ENCODE measurements at places on chromosomes 12 and 14.
A peak's percentile ranks its signal among the peaks of the same experiment; 100 is the strongest.

GRCh38 chr12:2575245-2575644 is 219.5 kb upstream of the FKBP4 start:
- peak; percentile 64 for DNase-seq

DNA sequence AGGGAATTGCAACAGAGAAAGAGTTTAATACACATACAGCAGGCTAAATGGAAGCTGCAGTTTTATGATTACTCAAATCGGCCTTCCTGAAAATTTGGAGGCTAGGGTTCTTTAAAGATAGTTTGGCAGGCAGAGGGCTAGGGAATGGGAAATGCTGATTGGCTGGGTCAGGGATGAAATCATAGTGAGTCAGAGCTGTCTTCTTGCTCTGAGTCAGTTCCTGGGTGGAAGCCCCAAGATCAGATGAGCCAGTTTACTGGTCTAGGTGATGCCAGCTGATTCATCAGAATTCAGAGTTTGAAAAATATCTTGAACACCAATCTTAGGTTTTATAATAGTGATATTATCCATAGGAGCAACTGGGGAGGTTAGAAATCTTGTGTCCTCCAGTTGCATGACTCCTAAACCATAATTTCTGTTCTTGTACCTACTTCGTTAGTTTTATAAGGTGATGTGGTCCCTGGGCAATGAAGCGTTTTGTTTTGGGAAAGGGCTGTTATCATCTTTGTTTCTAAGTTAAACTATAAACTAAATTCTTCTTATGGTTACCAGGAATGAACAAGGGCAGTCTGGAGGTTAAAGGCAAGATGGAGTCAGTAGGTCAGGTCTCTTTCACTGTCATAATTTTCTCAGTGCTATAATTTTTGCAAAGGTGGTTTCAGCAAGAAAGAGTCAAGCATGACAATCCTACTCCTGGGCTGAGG is 257.8 kb upstream of the CCDC196 start:
- no peak for DNase-seq

DNA sequence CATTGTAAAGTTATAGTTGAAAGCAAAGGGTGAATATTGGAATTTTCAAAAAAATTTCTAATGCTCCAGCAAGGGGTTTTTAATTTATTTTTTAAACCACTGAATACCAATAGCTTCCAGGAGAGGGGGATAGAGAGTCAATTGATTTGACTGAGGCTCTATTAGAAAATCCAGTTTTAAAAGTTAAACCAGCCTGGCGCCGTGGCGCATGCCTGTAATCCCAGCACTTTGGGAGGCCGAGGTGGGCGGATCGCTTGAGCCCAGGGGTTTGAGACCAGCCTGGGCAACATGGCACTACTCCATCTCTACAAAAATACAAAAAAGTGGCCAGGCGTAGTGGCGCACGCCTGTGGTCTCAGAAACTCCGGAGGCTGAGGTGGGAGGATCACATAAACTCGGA is 150.1 kb downstream of the SLC38A4 start:
- peak; percentile 53 for DNase-seq

DNA sequence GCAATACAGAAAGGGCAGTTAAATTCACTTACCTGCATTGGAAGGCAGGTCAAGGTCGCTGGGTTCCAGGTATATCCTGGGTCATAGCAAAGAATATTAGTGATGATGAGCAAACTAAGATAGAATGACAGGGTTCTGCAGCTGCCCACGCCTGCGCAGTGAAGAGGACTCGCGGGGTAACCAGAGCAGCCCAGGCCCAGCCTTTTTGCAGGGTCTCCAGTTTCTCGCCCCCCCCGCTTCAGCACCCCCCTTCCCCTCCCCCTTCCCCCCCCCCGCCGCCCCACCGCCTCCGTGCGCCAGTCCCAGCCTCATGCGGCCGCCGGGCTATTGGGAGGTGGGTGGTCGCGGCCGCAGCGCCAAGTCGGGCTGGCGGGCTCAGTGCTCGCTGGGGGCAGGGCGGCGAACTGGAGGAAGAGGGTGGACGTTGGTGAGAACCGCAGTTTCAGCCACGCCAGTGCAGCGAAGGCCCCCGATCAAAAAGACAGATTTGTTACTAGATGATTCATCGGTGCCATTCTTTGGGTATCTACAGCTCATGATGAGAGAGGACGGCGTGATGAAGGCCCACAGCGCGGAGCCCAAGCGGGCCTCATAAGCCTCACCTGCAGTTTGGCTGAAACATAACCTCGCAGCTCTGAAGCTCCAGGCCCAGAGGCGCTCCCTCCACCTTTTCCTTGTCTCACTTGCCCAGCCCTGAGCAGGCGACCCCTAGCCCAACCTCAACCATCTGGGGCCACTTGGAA is 20.2 kb downstream of the SLC2A3 start:
- DNase-seq, result no peak

GRCh38 chr12:101858361-101858760 is 19.0 kb upstream of the DRAM1 start:
- no peak for DNase-seq

DNA sequence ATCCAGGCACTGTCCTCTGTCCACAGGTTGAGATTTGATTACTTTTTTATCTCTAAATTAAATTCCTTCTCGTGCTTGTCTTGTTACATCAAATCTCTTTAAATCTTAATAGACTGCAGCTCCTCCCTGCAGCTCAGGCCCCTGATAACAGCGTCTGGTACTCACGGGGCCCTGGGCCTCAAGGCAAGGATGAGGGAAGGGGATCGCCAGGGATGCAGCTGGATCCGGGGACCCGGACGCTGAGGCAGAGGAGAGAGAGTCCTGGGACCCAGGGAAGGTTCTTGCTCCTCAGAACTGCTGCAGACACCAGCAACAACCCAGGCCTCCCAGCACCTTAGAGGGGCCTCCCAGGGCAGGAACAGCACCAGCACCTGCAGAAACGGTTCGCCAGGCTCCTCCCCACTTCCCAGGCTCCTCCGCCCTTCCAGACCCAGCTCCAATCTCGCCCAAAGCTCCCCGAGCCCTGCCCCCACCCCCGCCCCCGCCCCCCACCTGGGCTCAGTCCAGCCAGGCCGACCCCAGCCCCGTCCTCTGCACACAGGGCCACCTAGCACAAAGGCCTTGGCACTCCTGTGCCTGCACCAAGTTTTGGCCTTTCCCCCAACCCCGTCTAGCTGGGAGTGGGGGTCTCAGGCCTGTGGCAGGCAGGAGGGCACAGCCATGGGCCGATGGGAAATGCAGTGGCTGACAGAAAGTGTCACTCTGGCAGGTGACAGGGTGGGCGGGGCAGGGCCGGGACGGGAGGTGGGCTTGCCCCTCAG is 60.3 kb upstream of the GALNT9 start:
- no peak for DNase-seq

GRCh38 chr14:84202486-84202885 is 1327.5 kb upstream of the FLRT2 start:
- no peak for DNase-seq

- no peak for DNase-seq
These were observed 67.2 kb downstream of the SCARB1 start for GRCh38 chr12:124796303-124796960.

GRCh38 chr12:28591831-28592230 is 401.6 kb downstream of the CCDC91 start:
- DNase-seq, result no peak

DNA sequence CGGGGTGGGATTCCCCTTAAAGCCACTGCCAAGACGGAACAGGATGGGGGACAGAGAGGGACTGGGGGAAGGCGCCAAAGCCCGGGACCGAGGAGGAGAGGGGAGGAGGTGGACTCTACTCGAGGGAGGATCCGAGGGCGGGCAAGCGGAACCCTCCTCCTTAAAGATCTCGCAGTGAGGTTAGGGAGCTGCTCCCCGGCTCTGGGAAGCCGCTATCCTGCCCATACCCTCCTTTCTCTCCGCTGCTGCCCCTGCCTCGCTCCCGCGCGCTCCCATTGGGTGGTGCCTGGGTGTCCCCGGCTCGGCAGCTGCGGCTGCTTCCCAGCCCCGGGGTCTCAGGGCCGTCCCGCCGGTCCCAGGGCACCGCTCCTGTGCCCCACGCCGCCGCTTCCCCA is 16.4 kb downstream of the KRT18 start:
- DNase-seq, result no peak

DNA sequence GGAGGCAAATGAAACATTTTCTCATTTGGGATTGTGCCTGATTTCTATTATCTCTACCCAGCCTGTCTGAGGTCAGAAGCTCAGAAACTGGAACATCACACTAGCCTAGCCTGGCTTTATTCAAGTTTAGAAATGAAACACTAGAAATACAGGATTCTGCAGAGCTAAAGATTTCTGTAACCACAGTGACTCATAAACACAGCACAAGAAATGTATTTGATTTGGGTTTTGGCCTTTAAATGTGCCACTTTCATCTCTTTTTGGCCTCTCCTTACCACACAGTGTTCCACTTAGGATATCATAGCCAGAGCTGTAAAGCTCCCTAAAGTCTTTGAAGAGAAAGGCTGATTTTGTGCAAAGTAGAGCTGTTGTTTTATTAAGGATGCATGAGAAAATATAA is 307.5 kb downstream of the EMP1 start:
- no peak for DNase-seq

GRCh38 chr12:90262251-90262650 is 553.6 kb upstream of the ATP2B1 start:
- DNase-seq, result no peak

- no peak for DNase-seq
These were observed 343.7 kb downstream of the CACNA1C start for GRCh38 chr12:2396448-2396871.
